Activated CD4-positive, CD25-positive, alpha-beta regulatory T cell treated with anti-CD3 and anti-CD28 coated beads, Interleukin-2, amount 50 U/mL, for 72 hours (primary cell): ENCODE measurements at places on chromosomes 12 and 14.

DNA sequence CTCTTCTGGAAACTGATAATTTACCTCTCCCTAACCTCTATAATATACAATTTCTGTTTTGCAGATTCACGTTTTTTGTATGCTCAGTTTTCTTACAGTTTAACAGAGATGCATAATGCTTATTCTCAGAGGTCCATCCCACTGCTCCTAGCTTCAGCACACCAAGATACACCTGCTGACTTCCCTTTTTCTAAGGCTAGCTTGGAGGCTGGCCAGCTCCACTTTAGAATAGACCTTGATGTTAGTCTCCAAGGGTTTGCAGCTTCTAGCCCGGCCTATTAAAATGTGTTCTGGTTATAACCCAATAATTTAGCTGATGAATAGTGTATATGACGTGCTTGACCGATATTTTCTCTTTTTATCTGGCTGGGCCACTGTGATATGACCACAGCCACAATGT is 261.2 kb downstream of the EGLN3 start:
- no peak for DNase-seq

GRCh38 chr14:68245146-68246073 is 425.8 kb downstream of the RAD51B start:
- DNase-seq: no peak

DNA sequence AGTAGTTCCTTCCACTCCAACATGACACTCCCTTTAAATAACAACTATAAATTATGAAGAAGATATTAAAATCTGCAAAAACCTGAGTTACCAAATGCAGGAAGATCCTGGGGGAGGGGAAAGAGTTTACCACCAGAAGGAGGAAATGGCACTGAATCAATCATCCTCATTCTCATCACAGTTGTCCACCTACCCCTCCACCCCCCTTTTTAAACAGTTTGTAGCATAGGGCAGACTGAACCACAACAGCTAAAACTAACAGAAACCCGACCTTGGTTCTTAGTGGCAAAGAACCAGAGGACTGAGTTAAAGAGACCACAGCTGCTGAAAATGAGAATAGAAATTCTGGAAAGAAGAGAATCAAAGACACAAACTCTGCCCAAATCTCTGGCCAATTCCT is 189.5 kb downstream of the MED13L start:
- no peak for DNase-seq

DNA sequence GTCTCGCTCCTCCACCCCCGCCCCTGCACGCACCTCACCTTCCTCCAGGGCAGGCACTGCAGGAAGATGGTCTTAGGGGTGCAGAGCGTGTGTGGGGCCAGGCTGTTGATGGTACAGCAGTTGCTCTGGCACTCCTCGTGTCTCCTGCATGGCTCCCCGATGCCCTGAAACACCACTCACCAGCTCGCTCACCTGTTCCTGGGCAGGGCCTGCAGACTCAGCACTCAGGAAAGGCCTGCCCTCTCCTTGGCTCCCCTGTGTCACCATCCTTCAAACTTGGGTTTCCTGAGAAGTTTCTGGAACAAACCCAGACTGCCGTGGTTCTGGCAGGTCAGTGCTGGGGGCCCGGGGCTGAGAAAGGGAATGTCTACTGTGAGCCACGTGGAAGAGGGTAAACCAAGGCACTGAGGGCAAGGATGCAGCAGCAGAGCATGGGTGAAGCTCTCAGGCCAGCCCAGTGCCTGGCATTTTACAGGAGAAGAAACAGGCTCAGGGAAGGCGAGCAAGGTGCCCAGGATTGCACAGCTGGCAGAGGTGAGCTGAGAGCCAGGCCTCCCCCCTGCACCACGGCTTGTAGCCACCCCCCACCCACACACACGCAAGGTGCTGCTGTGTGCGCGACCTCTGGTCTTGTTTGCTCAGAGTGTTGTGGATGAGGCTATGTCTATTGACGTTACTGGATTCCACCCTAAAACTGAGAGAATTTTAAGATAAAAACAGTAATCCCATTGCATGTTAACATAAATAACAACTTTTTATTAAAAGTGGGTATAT is 5.5 kb downstream of the LRCOL1 start:
- DNase-seq: no peak

DNA sequence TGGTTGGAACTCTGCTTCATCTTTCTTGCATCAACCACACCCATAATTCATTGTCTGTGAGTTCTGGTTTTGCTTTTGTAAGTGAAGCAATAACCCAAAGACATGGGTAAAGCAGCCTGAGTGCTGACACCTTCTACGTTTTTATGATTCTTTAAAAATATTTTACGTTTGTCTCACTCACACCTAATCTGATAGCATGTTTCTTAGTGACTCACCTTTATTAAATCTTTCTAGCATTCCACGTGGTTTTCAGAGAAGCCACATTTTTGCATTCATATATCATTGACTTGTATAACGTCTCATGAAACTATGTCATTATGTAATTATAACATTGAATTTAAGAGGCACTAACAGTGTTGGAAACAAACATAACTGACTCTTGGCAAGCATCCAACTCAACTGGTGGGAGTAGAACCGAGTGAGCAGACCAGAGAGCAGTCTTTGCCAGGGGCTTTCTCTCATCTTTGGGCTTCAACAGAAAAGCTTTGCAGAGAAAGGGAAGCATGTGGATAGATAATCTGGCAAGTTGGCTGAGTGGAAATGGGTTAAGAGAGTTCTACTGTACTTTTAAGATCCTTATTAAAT is 118.8 kb downstream of the TPH2 start:
- no peak for DNase-seq

- no peak for DNase-seq
Measured at GRCh38 chr12:122067548-122067947, 11.0 kb upstream of the MLXIP start.

DNA sequence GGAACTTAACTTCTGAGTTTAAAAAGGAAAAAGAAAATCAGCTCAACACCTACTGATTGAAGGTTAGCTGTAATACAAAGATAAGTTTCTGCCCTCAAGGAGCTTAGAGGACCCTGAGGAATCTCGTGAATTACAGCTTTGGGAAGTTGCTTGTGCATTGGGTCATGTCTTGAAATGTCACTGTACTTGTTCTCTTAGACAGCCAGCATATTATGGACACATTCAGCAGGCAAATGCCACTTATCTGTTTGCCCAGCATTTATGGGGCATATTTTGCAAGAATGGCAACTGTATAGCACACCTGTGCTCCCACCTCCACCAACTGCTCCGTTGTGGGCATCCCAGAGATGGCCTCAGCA is 263.6 kb upstream of the CRY1 start:
- no peak for DNase-seq

- DNase-seq: no peak
Measured at GRCh38 chr14:51056421-51056820, 38.5 kb downstream of the TRIM9 start.

GRCh38 chr14:33401311-33401710 is 462.6 kb downstream of the NPAS3 start:
- no peak for DNase-seq

- no peak for DNase-seq
Measured at GRCh38 chr12:28316049-28316448, 125.8 kb downstream of the CCDC91 start.

GRCh38 chr14:60648934-60649874 is at the start of gene SIX1:
Gene SIX1, minus strand, starts transcription at chr14:60649477. Its CDS starts 288 bp downstream, at chr14:60649189.
- no peak for DNase-seq

- no peak for DNase-seq
Measured at GRCh38 chr12:42546709-42547108, 42.8 kb downstream of the PRICKLE1 start.

DNA sequence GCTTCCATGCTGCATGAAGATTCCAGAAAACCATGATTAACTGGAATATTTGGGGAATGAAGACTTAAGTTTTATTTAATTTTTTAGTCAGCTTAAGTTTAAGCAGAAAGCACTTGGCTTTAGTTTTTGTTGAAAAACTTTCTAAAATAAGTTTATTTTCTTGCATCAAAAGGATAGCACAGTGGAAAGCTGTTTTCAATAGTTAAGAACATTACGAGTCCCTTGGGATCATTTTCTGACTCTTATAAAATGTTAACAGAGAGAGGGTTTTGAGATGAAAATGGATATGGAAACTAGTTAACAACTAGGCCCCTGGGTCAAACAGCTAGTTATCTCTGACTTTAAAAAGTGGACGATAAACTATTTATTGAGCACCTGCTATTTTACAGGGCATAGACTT is 181.9 kb upstream of the SLC38A2 start:
- no peak for DNase-seq

DNA sequence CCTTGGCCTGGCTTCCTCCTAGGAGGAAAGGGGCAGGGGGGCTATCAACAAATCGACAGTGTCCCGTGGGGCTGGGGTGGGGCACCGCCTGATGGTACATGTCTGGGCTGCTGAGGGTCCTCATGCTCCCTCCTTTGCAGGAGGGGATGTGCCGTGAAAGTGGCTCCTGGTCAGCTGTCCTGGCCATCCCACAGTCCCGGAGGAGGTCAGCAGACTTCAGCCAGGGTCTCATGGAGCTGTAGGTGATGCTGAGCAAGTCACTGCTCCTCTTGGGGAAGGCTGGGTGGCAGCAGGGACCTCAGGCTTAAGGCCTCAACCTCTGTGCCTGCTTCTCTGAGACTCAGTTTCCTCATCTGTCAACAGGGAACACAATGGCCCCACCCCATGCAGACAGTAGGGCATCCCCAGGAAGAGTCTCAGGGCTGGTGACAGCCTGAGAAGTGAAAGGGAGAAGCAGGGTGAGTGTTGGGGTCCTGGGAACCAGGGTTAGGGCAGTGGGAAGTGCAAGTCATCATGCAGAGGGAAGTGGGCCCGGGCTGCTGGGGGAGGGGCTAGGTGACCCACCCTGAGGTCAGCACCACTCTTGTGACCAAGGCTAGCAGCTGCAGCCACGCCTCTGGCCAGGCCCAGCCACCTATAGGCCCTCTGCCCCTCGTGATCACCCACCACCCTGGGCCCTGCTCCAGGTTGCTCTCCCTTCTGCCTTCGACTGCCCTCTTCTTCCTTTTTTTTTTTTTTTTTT is 4.4 kb upstream of the TNFAIP2 start:
- no peak for DNase-seq

DNA sequence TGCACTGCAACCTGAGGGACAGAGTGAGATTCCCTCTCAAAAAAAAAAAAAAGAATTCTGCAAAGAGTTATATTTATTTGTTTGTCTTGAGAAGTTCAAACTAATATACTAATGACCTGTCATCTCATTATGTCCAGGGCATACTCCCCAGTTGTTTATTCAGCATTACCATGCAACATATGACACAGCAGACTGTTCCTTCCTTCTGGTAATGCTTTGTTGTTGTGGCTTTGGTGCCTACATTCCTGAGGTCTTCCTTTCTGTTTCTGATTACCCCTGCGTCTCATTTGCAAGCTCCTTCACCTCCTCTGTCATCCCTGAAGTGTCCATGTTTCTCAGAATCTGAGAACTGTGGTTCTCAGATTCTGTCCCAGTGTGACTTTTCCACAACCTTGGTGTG is 55.3 kb downstream of the DERA start:
- no peak for DNase-seq

GRCh38 chr14:95286645-95287044 is 33.1 kb downstream of the CLMN start:
- DNase-seq: no peak
